ENCODE measurements at places on chromosomes 7 and 10.

DNA sequence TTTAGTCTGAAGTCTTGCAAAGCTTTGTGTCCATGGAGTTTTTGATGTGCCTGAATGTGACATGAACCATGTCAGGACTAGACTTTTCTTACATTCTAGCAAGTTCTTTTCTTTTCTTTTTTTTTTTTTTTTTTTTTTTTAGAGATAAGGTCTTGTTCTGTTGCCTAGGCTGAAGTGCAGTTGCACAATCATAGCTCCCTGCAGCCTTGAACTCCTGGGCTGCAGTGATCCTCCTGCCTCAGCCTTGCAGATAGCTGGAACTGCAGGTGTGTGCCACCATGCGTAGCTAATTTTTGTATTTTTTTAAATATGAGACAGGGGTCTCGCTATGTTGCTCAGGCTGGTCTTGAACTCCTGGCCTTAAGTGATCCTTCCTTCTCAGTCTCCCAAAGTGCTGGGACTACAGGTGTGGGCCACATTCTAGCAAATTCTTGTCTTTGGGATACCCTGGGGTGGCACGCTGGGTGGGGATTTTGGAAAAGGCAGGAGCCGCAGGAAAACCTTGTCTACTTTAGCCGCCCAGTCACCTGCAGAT, 152.8 kb downstream of the SVIL start:
- DNase-seq: no peak

DNA sequence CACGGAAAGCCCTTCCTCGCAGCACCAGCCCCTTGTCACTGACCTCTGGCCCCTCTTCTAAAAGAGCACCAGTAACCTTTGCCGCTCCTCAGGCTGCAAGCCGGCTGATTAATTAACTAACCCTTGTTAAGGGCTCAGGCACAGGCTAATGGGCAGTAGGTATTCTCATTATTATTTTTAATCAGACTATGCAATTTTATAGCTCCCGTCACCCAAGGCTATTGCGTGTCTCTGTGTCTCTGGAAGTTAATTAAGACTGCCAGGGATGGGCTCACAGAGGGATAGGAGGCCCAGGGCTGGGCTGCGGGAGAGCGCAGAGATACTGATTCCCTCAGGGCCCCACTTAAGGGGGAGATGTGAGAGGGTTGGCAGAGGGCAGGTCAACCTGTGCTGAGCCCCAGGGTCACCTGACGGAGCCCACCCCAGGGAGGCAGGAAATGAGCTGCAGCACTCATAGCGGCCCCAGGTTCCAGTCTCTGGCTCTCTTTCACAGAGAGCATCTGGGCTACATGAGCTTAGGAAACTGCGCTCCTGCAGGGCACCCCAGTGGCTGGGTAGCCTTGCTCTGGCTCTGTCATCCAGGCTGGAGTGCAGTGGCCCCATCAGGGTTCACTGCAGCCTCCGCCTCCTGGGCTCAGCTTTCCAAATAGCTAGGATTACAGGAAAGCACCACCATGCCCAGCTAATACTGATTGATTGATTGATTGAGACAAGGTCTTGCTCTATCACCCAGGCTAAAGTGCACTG, 92.2 kb upstream of the LRRC4 start:
- DNase-seq: no peak

DNA sequence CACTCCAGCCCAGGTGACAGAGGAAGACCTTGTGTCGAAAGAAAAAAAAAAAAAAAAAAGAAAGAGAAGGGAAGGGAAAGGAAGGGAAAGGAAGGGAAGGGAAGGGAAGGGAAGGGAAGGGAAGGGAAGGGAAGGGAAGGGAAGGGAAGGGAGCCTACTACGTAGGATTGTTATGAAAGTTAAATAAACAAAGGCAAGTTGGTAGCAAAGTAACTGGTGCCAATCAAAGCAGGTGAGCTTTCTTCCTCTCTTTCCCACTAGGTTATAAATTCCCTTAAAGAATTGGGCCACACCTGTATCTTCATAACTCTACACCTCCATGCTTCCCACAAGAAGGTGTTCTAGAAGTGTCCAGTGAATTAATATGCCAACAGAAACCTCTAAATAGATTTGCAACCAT, 96.3 kb upstream of the AFAP1L2 start:
- DNase-seq: no peak

DNA sequence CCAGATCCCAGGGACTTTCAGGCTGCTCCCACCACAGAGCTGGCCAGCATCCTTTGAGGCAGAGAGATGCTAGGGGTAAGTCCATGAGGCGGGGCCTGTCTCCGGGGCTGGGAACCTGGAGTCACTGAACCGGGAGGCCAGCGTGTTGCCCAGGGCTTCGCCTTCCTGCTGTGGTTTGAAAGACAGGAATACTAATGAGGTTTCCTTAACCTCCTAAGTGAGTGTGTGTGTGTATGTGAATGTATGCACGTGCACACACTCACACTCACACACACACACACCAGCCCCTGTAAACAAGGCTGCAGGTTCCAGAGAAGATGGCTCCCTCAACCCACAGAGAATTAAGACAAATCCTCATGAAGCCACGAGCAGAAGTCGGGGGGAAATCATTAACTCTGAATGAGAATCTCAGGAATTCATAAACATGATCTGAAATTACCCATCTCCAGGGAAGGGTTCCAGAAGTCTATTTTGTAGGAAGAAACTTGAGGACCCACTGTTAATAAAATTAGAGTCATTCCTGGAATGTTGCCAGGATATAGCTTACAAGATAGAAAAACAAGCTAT, 20.3 kb upstream of the PFKP start:
- DNase-seq: no peak

GRCh38 chr7:94701555-94701973, 45.6 kb upstream of the SGCE start:
- no peak for DNase-seq

DNA sequence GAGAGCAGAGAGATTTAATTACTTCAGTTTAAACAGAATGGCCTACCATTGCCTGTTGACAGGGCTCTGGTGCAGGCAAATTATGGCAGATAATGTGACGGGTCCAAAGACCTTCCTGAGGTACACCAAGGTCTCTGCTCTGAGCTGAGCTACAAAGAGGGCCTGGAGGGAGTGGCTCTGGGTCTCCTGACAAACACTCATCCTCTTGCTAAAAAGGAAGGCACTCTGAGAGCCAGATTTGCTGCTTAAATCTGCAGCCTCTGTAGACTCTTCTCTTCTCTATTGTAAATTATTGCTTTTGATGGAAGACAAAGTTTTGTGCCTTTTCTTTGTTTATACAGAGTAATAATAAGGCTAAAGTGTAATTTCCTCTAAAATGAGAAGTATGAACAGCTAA, 529.5 kb upstream of the FZD8 start:
- no peak for DNase-seq

DNA sequence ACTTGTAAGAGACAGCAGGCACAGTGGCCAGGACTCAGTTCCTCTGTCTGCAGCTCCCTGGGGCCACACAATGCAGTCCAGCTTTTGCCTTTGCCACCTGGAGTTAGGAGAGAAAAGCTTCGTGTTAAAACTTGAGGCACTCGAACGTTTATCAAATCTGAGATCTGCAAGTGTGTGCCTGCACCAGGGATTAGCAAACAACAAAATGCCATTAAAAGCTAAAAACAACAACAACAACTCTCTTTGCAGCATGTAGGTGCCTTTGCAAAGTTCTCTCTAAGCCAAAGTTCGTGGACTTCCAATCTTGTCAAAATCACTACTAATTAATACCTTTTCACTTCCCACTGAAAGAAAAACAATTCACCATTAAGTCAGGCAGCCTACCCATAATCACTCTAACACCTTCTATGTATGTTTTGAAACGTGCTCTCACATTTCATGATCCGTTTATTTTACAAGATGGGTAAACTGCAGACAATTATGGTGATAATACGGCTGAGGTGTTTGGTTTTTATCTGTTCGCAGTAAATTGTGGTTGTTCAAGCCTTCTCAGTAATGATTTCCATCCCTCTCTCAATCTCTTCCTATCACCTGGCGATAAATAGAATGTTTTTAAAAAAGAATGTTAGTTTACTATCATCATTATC, 36.2 kb upstream of the SDK1 start:
- DNase-seq: no peak

GRCh38 chr10:61841338-61841875, 60.1 kb upstream of the ARID5B start:
- DNase-seq: no peak

- DNase-seq: no peak
These were observed 14.1 kb upstream of the SOSTDC1 start for GRCh38 chr7:16479591-16479990.

DNA sequence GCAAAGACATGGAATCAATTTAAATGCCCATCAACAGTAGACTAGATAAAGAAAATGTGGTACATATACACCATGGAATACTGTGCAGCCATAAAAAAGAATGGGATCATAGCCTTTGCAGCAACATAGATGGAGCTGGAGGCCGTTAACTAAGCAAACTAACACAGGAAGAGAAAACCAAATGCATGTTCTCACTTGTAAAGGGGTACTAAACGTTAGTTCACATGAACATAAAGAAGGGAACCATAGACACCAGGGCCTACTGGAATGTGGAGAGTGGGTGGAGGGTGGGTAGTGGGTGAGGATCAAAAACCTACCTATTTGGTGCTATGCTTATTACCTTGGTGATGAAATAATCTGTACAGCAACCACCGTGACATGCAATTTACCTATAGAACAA, 78.4 kb upstream of the GSDME start:
- DNase-seq: no peak

DNA sequence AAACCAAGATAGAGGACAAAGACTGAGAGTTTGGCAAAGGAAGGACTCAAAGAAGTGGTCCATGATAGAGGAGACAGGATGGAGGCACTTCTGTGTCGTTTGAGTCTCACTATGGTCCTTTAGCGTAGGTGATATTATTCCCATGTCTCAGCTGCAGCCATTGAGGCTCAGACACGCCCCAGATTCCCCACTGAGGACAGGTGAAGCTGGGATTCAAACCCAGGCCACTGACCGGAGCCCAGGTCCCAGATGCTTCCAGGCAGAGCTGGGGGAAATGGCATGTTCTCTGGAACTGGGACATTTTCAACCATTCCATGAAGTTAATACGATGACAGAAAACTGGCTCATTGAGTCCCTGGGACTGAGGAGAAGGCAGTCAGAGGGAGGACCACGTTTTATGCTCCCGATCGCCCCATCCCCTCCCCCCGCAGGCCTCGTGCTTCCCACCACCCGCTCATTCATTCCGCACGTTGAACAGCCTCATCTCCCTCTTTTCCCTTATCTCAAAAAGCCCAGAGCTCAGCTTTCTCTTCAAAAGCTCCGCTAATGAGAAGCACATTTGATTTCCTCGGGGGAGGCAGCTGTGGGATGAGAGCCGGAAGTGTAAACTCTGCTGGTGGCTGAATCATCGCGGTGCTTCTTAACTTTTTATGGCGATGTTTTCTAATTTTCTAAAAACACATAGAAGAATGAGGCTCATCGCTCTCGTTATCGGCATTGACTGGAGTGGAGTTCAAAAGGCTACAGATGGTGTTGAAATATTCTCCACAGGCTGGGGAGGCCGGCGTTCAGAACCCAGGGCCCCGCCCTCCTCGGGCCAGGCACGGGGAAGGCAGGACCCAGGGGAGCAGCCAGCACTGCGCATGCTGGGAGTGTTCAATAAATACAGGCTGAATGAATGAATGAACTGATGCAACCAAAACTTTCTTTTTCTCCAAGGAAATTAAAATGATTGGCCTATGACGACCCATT, 64.0 kb downstream of the OAT start:
- DNase-seq: no peak

DNA sequence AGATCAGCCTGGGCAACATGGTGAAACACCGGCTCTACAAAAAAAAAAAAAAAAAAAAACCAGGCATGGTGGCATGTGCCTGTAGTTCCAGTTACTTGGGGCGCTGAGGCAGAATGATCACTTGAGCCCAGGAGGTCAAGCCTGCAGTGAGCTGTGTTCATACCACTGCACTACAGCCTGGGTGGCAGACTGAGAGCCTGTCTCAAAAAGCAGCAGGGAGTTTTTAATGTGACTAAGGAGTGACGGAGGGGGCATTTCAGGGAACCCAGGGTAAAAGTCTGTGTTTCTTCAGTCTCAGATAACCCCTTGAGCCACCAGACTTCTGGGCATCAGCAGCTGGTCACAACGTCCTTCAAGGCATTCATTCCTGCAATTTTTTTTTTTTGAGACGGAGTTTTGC, 2.2 kb upstream of the C10orf95 start:
- DNase-seq: no peak

- DNase-seq: no peak
These were observed 83.4 kb downstream of the GLCCI1 start for GRCh38 chr7:8051998-8052397.

DNA sequence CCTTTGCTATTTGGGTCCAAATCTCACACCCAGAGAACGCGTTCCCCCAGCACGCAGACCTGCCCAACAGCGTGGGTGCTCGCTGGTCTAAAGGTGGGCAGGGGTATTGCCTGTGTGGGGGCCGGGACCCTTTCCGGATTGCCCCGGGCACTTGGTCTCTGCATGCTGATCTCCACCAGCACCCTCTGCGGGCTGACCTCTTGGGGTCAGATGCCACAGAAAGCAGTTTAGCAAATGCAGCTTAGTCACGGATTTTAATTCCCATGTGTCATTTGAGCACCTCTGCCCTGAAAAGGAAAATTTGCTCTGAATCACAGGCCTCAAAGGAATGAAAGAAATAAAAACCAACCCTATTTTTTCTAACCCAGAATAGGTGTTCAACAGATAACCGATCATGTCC, 46.7 kb downstream of the PKD1L1 start:
- DNase-seq: no peak

GRCh38 chr10:13758312-13758711, 171.5 kb downstream of the PRPF18 start:
- DNase-seq: no peak

DNA sequence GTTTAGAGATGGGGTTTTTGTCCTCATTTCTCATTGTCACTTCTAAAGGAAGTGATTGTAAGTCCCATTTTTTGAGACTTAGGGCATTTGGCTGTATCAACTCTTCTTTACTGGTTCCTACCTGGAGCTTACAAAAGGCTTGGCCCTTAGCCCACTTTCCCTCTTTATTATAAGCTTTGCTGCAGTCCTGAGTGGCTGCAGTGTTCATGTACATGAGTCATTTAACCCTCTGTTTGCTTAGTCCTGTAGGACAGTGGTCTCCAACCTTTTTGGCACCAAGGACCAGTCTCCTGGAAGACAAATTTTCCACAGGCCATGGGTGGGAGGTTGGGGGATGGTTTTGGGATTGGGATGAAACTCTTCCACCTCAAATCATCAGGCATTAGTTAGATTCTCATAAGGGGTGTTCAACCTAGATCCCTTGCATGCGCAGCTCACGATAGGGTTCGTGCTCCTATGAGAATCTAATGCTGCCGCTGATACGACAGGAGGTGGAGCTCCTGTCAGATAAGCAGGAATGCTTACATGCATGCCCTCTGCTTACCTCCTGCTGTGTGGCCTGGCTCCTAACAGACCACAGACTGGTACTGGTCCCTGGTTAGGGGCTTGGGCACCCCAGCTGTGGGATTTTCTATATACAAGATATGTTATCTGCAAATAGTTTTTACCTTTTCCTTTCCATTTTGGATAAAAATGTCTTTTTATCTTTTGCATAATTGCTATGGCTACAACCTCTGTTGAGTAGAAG, 99.7 kb downstream of the CCSER2 start:
- no peak for DNase-seq

- DNase-seq: no peak
These were observed 62.0 kb upstream of the RNF32 start for GRCh38 chr7:156578578-156578940.

Measured in T-helper 9 cell (primary cell).